WTC11 (cell line): ENCODE measurements at places on chromosomes 7 and 10.

- peaks cover 3% of the 10 kb centered on the region; the same call in 1 of the 2 replicates for H3K4me1 ChIP-seq
- H3K36me3 ChIP-seq = no peaks in the 10 kb centered on the region
- H3K27ac ChIP-seq = no peak overlapping the region
These were observed 10.4 kb upstream of the STOX1 start for GRCh38 chr10:68816796-68817412.

DNA sequence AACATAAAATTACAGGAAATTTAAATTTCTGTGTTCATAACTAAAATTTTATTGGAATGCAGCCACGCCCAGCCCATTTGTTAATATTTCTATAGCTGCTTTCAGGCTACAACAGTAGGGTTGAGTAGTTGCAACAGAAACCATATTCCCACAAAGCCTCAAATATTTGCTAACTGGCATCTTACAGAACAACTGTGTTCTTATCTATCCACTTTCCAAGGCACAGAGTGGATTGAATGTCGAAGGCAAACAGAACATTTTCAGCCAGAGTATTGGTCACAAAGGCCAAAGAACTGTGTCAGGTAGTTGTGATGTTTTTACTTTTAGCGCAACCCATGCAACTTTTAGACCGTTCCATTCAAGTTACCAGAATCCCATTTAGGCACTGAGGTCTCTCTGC lies 51.1 kb upstream of the OPN4 start:
- H3K36me3 ChIP-seq = no peaks in the 10 kb centered on the region
- H3K4me3 ChIP-seq = no peak overlapping the region
- no peak overlapping the region for H3K27ac ChIP-seq

GRCh38 chr10:49625411-49625810 lies 11.6 kb downstream of the CHAT start:
- H3K4me1 ChIP-seq = peaks cover 3% of the 10 kb centered on the region; the same call in 1 of the 2 replicates
- H3K27me3 ChIP-seq = peaks cover 16% of the 10 kb centered on the region
- H3K36me3 ChIP-seq = no peaks in the 10 kb centered on the region
- H3K27ac ChIP-seq = no peak overlapping the region

DNA sequence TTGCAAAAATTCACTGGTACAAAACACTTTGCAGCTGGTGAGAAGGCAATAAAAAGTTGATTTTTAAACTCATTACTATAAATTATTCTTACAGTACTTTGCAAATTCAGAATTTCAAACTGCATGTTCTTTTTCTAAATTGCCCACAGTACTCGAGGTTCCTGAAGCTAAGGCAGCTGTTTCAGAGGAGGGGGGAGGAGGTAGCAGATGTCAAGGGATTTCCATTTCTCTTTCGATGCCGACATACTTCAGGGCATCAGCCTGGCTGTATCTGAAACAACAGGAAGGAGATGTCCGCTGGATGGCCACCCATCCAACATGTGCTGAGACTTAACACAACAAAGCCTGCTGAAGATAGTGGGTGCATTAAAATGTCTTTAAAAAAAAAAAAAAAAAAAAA lies 76.7 kb downstream of the EZH2 start:
- H3K27ac ChIP-seq = no peak overlapping the region
- H3K27me3 ChIP-seq = no peaks in the 10 kb centered on the region
- peaks cover 16% of the 10 kb centered on the region for H3K4me1 ChIP-seq

DNA sequence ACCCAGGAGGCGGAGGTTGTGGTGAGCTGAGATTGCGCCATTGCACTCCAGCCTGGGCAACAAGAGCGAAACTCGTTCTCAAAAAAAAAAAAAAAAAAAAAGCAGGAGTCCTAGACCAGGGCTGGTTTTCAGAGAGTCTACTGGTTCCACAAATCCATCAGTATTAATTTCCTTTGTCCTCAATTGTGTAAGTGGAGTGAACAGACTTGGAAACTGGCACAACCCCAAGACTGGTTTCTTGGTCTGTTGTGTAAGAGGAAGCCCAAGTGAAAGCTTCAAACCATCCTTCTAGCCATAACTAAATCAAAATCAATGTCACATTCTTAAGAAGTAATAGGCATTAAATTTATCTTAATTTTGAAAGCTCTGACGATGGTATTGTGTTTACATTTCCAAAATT lies 213.6 kb downstream of the DGKI start:
- H3K27me3 ChIP-seq = no peaks in the 10 kb centered on the region; the same call in 1 of the 2 replicates
- H3K4me3 ChIP-seq = no peak overlapping the region
- no peak overlapping the region for H3K27ac ChIP-seq

DNA sequence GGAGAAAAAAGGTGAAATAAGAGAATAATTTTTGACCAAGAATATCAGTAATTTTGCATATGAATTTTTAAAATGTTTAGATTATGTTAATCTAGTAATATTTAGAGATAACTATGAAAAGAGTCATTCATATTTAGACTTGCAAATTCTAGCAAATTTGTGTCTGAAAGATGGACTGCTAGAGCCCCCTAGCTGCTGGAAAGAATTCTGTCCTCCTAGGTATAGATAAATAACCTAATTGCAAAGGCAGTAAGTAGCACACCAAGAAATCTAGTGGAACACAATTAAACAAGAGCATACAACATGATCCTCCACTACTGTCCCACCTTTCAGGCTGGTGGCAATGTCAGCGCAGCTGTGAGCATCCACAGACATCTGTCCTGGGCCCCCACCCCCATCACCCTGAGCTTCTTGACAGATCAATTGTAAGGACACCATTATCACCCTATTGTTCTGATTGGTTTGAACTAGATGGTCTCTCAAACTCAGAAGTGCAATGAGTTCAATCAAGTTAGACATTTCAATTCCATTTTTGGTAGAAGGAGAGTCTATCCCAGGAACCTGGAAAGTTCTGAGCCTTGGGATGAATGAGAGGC lies 15.0 kb upstream of the GFRA1 start:
- peak; percentile 36 for DNase-seq
- H3K36me3 ChIP-seq = no peaks in the 10 kb centered on the region
- no peaks in the 10 kb centered on the region for H3K27me3 ChIP-seq

GRCh38 chr10:115706488-115707076 lies 566.4 kb downstream of the GFRA1 start:
- no peak for DNase-seq
- H3K4me1 ChIP-seq = no peaks in the 10 kb centered on the region; the same call in 1 of the 2 replicates
- H3K27me3 ChIP-seq = no peaks in the 10 kb centered on the region

DNA sequence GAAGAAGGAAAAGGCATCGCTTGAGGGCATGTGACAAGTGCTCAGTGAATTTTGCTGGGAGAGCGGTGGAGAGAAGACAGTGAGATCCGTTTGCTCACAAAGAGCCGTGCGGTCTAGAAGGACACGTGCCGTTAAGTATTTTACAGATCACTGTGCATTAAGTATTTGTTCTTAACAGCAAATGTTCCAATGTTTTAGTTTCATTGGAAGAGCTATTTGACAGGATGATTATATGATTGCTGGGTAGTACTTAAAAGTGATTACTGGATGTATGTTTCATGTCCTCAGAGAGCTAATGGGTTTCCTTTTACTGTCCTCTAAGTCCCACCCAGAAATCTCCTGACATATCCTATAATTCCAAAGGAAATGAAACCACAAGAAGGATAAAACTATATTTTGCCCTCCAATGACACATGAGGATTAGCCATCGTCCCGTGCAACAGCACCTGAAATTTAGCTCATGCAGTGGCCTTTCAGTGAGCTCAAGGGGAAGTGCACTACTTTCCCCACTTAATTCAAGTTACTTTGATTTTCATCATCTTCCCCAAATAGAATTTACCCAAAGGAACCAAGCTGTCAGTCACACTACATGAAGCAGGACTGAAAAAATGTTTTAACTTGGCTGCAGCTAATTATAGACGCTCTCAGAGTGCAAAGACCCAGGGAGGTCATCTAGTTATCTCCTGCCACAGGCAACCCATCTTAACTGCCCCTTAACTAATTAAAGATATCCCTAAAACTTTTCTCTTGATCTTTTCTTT lies 80.3 kb downstream of the KLF6 start:
- H3K4me1 ChIP-seq = peaks cover 18% of the 10 kb centered on the region
- H3K36me3 ChIP-seq = no peaks in the 10 kb centered on the region
- H3K27ac ChIP-seq = no peak overlapping the region
- no peaks in the 10 kb centered on the region; the same call in 1 of the 2 replicates for H3K27me3 ChIP-seq
- H3K4me3 ChIP-seq = no peak overlapping the region
